ENCODE measurements at places on chromosomes 6 and 20. TPM values are rescaled to one million over a fixed set of nuclear protein-coding genes. Genes with fewer than 3 reads are reported as not detected.

Gene CMTR1
- total RNA-seq, result 15.1 TPM

Gene GSTA2
- 54.8 TPM for total RNA-seq

Gene TRIM31
- total RNA-seq, result not detected

Gene CFAP61
- total RNA-seq, result 0.53 TPM

Gene FILIP1
- 1.6 TPM for total RNA-seq

Gene STX11
- total RNA-seq, result 0.60 TPM

Data from pancreas (tissue), 10 donors.